ENCODE measurements at places on chromosomes 11 and 22.

DNA sequence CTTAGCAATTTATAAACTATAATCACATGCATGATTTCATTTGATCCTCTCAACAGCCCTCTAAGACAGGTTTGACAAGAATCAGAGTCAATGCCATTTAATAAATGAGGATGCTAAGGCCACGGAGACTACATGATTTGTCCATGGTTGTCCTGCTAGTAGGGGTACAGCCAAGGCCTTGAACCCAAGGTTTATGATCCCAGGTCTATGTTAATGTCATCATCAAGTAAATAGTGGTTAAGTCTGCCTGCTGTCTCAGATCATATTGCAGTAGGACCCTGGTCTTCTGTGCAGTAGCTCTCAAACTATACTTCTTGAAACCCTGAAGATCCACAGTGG, 17.7 kb upstream of the SYTL2 start:
- no peak for DNase-seq

- no peak for DNase-seq
Observed at GRCh38 chr11:63535734-63536133, 874 bp upstream of the PLAAT4 start.

GRCh38 chr11:1650034-1650917, 20.7 kb downstream of the KRTAP5-5 start:
- no peak for DNase-seq

DNA sequence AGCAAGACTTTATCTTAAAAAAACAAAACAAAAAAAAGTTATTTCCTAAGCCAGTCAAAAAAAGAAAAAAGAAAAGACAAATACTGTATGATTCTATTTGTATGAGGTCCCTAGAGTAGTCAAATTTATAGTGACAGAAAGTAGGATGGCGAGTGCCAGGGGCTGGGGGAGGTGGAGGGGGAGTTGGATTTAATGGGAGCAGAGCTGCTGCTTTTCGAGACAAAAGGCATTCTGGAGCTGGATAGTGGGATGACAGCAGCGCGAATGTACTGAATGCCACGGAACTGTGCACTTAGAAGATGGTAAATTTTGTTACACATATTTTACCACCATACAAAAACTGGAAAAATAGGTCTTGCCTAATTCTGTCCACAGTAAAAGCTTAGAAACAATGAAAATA, 17.8 kb upstream of the SYT8 start:
- no peak for DNase-seq

DNA sequence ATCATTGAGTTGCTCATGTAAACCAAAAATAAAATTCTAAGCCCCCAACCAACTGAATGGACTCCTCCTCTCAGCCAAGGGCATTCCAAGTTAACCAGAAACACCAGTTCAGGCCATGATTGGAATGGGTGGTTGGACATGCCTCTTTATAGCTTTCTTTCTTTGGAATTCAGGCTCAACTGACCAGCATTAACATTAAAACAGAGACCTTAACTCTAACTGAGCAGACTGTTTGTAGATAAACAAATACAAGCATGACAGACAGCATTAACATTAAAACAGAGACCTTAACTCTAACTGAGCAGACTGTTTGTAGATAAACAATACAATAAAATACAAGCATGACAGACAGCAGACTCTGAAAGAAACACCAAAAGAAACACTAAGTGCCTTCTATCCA, 278.2 kb downstream of the DLG2 start:
- DNase-seq: no peak

DNA sequence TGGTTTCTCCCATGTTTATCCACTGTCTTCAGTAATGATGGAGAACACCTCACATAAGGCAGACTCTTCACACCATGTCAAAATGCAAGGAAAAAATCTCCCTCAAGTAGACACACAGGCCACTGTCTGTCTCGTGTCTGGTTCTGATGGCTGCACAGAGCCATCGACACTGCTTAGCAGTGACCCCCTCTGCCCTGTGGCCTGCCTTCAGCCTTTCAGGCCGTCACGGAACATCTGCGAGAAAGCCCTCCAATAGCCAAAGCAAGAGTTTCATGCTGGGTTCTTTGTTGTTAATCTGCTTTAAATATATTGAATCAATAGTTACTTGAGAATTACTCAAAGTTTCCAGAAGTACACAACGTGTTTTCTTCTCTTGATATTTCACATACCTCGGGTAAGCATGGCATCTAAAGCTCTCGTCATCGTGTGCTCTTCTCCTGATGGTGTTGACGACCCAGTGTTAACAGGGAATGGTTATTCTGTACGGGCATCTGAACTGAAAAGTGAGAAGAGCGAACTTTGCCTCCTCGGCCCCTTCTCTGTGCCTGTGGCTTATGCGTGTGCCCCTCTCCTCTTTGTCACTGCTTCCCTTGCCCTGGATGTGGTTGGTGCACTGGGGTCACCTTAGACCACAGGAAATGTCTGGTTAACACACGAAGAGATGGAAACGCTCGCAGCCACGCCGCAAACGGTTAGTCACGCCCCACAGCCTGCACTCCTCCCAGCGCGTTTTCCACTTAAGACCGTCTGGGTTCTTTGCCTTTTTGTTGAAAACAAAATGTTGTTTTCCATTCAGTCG, 33.4 kb upstream of the CTTN start:
- DNase-seq: no peak

- DNase-seq: no peak
Observed at GRCh38 chr11:69312453-69313404, 18.8 kb downstream of the MYEOV start.

DNA sequence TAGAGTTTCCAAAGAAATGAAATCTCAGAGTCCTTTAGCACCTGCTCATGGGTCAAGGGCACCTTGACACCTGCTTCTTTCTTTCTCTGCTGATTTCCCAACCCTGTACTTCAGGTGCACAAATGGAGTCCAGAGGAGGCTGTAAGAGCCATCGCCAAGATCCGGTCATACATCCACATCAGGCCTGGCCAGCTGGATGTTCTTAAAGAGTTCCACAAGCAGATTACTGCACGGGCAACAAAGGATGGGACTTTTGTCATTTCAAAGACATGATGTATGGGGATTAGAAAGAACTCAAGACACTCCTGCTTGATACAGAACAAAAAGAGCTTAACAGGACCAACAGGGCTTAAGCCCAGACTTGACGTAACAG, 5.9 kb downstream of the PTPMT1 start:
- DNase-seq: no peak

DNA sequence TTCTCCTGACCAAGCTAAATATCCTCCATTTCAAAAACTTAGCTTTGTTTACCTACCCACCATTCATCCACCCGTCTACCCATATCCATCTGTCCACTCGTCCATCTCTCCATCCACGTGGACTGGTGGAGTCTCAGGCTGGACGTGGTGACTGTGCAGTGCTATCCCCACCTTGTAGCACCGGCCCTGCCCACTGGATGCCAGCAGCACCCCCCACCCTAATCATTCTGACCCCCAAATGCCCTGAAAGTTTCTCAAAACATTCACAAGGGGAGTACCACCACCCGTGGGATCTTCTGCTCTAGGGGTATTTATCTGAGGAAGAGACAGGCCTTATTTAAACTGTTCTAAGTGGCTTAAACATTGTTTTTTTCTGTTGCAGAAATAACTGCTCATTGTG, 206.4 kb downstream of the TBC1D22A start:
- no peak for DNase-seq

DNA sequence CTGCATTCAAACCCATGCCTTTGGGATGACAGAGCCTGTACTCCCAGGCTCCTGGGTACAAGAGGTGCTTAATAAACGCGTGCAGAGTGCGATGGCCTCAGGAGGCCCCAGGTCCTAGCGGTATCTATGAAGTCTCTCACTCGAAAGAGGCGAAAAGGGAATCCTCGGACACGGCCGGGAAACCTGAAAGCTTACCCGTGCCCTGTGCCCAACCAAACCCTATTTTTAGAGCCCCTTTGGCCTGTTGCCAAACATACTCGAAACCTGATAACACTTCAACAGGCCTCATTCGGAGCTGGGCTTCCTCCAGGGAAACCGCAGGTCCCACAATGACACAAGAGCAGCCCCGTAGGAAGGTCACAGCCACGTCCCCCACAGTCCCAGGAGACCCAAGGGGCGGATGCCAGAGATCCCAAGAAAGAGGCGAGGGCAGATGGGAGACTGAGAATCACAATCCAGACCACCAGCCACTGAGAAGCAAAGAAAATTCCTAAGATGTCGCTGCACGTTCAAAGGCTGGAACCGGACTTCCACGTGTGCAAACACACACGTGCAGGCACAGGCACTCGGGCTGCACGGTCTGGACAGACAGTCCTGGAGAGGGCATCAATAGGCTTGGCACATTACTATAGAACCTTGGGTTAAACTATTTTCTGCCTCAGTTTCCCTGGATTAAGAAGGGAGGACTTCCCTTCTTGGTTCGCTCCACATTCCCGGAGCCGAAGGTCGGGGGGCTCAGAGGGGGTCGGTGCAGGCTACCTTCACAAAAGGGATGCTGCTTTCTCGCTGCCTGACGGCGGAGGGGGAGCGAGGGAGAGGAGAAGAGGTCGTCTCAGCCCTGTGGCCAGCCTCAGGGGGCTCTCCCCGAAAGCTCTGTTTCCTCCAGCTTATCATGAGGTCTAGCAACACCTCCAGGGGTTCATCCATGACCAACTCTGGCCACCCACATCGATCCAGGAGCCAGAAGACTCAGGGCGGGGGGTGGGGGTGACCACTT, 8.2 kb downstream of the PDGFB start:
- DNase-seq: no peak

DNA sequence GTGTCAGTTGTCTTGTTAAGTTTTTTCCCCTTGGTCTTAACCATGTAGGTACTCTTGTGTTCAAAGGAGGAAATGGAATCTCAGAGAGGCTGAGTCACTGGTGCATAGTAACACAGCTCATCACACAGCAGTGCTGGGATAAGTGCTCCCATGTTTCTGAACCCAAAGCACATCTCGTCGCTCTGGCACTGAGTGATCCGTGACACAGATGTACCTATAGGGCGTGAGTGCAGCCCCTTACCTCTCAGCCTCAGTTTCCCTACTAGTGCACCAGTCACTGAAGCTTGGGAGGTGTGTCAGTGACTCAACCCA, 234.0 kb downstream of the ST3GAL4 start:
- no peak for DNase-seq

DNA sequence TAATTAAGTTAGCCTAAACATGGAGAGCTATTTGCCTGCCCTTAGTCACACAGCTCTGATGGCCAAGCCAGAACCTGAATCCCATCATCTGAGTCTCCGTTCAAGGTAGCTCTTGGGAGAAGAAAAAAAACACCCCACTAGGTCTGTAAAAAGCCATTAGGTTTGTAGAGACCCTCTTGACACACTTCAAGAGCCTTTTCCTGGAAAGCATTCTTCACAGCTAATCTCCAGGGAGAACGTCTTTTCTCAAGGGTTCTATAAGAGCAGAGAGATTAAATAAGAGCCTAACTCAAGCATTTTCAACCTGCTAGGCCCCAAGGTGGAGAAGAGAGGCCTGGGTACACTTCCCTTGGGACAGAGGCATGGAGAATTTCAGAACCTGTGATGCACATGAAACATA, 61.6 kb upstream of the NAV2 start:
- no peak for DNase-seq

DNA sequence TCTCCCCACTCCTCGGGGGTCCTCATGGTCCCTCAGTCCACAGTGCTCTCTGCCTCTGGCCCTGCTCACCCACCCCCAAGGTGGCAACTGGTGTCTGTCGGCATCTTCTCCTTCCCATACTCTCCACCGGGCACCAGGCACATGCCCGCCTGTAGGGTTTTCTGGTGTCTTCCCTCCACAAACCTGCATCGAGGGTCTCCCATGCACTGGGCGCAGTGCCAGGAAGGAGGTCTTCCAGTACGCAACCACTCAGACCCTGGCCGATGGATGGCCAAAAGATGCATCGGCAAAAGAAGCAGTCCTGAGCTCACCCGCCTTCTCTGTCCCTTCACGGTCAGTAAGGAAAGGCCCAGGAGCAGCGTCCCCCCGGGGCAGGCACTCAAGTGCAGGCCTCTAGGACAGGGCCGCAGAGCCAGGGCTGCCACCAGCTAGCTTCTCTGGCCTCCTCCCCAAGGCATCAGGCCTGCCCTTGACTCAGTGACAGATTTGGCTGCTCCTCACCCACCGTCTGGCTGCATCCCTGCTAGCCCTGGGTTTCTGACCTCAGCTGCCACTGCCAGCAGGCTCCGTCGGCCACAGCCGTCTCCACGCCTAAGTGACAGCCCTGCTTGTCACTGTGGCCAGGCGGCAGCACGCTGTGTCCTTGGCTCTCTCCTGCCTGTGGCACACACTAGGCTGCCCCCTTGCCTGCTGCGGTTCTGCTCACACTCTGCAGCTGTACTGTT, 32.1 kb upstream of the IGSF9B start:
- no peak for DNase-seq

- DNase-seq: peak; percentile 47
Observed at GRCh38 chr11:119056421-119056999, 495 bp downstream of the HYOU1 start.

GRCh38 chr11:132330515-132330914, 960.1 kb downstream of the NTM start:
- no peak for DNase-seq

DNA sequence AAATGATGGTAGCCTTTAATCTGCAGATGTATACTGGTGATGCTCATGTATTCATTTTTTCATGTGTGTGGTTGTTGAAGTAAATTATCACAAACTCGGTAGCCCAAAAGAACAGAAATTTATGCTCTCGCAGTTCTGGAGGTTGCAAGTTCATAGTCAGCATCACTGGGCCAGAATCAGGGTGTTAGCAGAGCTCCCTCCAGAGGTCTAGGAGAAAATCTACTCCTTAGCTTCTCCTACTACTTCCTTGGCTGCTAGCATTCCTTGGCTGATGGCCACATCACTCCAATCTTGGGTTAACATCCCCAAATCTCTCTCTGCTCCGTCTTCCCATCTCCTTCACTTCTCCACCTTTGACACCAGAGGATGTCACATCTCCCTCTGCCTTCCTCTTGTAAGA, 45.3 kb upstream of the GALNT18 start:
- no peak for DNase-seq

- DNase-seq: no peak
Observed at GRCh38 chr22:24428751-24429410, 1.5 kb downstream of the ADORA2A start.

DNA sequence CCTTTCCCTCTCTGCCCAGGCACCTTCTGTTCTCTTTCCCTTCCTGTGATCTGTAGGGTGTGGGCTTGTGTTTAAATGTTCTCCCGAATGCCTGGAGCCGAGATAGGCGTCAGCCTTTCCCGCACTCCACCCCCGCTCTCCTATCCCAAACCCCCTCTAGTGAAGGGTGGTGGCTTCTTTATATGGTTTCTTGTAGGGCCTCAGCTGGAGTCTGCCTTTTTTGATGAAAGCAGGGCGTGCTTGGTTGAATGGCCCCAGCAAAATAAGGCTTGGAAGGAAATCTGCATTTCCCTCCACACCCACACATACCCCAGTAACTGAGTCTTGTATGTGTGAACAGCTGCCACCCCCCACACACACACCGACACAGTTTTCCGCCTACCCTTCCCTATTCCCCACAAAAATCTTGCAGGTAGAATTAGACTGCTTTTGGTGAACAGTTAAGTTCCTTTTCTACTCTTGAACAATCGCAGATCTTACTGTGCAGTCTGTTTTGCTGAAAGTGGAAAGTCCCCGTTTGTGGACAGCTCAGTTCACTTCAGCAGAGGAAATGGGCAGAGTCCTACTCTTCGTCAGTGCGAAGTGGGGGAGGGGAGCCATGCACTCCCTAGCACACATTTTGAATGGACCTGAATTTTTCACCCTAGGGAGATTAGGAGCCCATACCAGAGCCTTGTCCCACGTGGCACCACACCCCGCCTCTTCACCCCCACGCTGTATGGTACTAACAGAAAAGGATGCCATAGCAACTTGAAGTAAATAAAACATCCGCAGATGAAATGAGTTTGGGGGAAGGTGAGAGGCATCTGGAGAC, 25.5 kb upstream of the GRK2 start:
- DNase-seq: peak; percentile 73
